ENCODE measurements at places on chromosomes 1 and 21.

GRCh38 chr1:90127288-90127953 is 132.5 kb downstream of the ZNF326 start:
- DNase-seq: no peak

DNA sequence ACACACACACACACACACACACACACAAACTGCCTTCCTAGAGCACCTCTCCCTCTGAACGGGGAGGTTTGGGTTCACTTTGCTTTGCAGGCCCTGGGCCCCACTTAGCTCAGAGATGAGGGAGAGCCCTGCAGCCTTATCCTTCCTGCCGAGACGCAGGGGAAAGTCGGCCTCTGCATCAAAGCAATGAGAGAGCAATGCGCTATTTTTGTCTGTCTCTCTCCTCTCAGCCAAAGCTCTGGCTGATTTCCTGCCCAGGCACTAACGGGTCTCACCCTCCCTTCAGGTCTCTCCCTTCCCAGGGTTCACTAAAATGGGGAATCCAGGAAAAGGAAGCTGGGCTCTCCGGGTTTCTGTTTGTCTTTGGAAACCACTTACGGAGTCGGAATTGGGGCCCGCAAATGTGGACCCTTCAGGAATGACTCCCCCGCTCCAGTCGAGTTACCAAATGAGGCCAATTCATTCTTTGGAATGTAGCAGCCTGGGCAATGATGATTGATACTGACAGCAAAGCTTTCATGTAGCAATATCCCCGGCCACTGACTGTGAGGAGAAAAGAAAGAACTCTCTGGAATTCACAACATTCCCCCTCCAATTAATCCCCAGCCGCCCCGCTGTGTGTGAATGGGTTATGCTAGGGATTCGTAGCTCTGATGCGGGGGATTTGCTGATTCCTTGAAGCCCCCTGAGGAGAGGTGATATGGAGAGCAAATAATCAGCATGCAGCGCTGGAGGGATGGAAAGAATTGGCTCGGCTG is 61.5 kb upstream of the WLS start:
- peak; percentile 77 for DNase-seq

DNA sequence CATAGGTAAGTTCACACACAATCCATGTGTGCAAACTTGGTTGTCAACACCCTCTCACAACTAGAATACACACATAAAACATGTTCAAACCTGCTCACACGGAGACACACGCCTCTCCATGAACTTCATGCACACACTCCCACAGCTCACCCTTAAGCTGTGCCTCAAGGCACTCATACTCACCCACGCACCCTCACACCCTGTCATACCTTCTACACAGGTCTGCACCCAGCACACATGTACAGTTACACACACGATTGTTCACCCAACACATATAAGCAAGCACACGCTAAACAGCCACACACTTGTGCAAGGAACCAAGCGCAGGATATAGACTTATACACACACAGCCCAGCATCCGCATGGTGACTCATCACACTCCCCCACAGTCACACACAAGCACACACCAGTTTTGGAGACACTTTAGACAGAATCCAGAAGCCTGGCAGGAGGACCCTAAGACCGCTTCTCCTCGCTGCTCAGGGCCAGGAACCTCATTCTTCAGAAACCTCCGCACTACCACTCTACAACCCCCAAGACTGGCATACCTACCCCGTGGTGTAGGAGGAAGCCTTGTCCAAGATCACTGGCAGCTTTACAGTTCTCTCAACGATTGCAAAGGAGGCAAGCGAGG is 58.7 kb upstream of the ZC3H12A start:
- DNase-seq: no peak

DNA sequence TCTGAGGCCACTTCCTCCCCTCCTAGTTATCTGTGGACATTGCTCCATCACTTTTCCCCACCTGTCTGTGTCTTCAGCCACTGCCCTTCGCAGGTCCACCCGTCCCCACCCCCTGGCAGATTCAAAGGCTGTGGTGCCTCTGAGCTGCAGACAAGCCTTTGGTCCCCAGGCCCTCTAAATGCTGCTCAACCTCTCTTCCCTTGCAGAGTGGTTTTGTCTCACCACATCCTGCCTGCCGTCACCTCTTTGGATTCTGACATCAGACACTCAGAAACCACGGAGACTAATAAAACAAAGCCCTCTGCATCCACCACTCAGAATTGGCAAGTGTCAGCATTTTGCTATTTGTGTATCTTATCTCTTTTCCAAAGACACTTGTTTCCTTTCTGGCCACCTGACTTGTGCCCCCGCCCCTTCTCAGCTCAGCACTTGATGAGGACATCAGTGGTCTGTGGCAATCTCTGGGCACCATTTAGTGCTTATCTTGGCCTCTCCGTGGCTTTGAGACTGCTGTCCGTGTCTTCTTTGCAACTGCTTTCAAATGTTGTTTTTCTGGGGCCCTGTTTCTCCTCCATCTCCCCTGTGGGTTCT is 7.7 kb downstream of the CNIH3 start:
- DNase-seq: no peak

GRCh38 chr21:43303275-43304178 is 123.4 kb downstream of the SIK1 start:
- DNase-seq: no peak

DNA sequence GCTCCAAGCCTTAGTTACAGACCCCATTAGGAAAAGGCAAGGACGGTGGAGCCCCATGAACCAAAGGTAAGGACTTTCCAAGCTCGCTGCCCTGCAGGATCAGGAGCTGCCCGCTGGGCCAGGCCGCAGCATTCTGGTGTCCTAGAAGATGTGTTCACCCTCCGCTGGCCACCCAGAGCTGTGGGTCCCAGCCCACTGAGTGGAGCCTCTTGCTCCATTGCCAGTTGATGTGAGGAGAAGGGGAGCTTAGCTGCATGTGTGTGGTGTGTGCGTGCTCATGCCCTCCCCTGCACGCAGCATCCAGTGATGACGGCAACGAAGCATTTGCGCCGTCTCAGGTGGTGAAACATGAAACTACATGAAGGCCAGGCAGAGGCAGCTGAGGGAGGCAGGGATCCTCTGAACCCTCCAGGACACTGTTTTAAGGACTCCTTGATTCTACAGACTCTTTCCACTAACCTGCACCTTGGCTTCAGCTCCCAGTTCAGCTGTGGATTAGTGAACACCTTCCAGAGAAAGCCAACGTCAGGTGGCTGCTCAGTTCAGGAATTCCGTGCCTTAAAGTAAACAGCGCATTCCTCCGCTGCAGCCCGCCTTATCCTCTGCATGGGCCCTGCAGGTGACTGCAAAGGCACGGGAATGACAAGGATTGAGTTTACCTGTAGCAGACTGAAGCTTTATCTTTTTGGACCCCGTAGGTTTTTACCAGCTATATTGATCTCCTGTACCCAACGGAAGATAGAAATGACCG is 48.7 kb downstream of the SMYD2 start:
- no peak for DNase-seq

DNA sequence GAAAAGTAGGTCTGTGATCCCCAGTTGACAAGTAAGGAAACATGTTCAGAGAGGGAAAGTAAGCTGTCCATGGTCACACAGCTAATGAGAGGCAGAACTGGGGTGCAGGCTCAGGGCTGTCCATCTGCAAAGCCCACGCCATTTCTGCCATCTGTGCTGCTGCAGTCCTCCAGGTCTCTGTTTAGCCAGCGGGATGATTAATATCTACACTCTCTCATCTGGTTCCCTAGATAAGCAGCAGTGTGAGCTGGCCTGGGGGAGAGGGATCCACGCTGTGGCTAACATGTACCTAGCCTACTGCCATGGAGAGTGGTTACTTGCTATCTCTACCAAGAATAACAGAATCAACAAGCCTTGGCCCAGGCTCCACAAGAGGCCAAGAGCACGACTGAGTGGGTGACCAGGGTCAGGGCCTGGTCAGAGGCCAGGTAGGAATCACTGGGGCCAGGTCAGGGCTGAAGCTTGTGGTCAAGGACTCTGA is 75.2 kb downstream of the TRABD2B start:
- DNase-seq: no peak

- DNase-seq: peak; percentile 92
These were observed at the start of gene ATP1B1 for GRCh38 chr1:169106095-169106920. TSS of gene ATP1B1 (plus strand) at chr1:169106690. CDS start at chr1:169106830, 140 bp downstream.

- peak; percentile 39 for DNase-seq
These were observed 88.2 kb upstream of the ABCD3 start for GRCh38 chr1:94329986-94330385.

- peak; percentile 52 for DNase-seq
These were observed 115.8 kb upstream of the ZRANB2 start for GRCh38 chr1:71196685-71197084.
